ENCODE measurements at places on chromosomes 4 and X.

GRCh38 chr4:168654104-168654847 is 157.4 kb downstream of the PALLD start:
- DNase-seq: no peak

DNA sequence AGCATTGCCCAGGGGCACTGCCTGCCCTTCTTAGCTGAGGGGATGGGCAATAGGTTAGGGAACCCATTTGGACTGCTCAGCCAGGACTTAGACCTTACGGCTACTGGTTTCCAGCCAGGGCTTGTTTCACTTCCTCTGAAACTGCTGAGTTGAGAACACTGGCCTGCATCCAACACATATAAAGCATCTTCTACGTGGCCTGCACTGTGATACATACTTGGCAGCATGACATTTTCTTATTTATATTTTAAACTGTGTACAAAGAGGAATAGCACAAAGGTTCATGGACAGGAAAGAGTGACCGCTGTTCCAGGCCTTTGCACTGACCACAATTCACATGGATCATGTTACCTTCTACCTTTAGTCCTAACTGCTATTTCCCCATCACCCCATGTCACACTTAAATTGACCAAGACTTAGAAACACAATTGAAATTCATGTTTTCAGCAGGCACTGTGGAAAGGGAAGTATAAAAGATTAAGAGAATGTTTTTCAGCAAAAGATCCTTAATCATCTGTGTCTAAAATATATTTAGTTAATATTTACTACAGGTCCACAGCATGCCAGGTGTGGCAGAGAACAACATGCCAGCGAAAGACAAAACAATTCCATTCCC is 43.7 kb downstream of the NLGN4X start:
- DNase-seq: no peak

DNA sequence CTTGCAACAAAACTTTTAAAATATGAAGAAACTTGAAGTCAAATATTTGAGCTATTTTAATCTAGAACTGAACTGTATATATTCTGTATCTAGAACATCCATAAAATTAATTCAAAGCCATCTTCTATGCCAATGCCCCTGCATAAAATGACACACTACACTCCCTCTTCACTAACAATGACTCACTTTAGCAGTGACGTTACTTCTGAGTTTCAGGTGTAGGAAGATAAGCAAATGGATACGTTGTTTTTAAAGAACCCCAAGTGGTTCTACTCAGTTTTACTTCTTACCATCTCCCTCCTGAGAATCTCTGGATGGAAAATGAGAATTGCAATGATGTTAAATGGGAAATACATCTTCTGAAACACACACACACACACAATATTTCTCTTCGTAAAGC is 45.2 kb downstream of the CXXC4 start:
- DNase-seq: no peak

DNA sequence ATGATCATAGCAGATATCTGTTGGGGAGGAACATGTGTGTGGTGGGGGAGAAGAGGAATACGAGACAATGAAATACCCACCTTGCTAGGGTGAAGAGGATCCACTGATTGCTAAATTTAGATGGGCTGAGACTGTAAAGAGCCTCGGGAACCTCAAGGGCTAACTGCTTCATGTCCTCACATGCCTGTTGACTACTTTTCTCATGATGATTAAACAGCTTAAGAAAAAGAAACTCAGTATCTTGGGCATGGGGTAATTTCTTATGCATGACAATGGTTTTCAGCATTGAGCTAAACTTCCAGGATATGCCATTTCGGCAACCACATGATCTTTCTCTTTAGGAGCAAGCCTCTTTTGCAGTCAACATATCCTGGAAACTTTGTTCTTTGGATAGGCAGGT is 3.9 kb upstream of the LNX1 start:
- no peak for DNase-seq

DNA sequence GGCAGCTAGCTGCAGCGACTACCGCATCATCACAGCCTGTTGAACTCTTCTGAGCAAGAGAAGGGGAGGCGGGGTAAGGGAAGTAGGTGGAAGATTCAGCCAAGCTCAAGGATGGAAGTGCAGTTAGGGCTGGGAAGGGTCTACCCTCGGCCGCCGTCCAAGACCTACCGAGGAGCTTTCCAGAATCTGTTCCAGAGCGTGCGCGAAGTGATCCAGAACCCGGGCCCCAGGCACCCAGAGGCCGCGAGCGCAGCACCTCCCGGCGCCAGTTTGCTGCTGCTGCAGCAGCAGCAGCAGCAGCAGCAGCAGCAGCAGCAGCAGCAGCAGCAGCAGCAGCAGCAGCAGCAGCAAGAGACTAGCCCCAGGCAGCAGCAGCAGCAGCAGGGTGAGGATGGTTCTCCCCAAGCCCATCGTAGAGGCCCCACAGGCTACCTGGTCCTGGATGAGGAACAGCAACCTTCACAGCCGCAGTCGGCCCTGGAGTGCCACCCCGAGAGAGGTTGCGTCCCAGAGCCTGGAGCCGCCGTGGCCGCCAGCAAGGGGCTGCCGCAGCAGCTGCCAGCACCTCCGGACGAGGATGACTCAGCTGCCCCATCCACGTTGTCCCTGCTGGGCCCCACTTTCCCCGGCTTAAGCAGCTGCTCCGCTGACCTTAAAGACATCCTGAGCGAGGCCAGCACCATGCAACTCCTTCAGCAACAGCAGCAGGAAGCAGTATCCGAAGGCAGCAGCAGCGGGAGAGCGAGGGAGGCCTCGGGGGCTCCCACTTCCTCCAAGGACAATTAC is 1.4 kb downstream of the AR start:
- DNase-seq: no peak

GRCh38 chr4:52096048-52096447 is 44.9 kb downstream of the SPATA18 start:
- no peak for DNase-seq

GRCh38 chr4:156672492-156673305 is 298.9 kb downstream of the PDGFC start:
- no peak for DNase-seq

GRCh38 chrX:56947699-56948098 is 47.6 kb downstream of the SPIN3 start:
- no peak for DNase-seq

GRCh38 chrX:154599531-154599930 is 14.6 kb downstream of the CTAG1A start:
- DNase-seq: no peak

DNA sequence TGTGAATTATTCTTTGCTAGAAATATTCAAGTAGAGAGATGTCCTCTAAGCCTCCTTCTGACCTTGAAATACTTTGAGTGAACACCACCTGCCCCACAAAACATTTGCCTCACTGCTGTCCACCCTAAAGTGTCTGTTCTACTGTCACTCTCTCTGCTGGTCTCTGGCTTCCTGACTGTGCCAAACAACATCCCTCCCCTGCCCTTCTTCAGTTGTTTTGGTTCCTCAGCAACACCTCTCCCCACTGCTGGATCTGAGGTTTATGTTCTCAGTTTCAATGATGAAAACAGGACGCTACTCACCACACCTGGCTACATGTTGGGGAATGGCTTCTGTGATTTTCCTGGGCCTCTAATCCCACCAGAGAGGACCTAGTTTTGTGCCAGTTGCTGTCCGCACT is 456.9 kb downstream of the BCOR start:
- DNase-seq: no peak

DNA sequence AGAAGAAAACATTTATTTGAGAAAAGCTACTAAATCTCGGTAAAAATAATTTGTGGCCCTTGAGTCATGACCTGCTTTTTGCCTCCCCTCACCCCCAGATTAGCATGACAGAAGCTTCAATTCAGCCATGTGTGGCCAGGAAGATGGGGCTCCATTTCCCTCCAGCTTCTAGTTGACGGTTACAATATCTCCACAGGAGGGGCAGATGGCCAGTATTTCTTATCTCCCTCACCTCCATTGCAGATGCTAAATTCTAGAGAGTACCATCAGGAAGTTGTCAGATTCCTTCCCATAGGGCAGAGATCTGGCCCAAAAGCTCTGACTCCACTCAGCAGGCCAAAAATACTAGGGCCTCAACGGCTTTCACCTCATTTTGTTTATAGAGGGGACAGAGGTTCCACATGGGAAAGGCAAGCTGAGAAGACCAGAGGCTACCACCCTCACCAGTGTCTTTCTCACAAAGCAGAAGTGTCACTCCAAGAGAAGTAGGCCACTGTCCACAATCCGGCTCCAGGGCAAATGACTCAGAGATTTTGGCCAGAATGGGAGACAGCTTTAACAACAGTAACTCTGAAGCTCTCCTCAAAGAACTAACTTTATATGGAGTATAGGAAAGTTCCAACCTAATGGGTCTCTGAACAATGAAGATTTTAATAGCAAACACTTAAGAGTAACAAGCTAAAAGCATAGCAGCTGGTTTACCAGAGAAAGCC is 108.3 kb downstream of the TBC1D19 start:
- no peak for DNase-seq

- no peak for DNase-seq
Measured at GRCh38 chr4:41072021-41072777, 142.1 kb downstream of the APBB2 start.

DNA sequence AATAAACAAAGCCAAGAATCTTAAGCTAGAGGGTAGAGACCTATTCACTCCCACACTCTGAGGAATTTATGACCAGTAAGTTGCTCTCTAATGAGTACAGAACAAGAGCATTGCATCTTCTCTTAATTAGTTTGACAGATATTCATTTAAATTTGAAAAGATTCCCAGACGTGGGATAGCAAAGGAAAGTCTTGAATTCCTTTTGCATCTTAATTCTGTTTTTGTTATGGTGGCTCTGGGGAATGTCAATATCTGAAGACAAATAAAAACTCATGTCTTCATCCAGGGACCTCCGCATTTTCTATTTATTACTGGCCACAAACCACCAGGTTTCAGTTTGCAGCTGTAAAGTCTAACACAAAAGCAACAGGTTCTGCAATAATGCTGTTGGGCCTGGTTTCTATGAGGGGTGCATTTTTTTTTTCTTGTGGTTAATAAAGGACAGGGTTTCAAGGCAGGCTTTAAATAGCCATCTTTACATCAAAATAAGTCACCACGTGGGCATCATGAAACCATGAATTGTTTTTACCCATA is 172.3 kb downstream of the SHROOM3 start:
- no peak for DNase-seq

DNA sequence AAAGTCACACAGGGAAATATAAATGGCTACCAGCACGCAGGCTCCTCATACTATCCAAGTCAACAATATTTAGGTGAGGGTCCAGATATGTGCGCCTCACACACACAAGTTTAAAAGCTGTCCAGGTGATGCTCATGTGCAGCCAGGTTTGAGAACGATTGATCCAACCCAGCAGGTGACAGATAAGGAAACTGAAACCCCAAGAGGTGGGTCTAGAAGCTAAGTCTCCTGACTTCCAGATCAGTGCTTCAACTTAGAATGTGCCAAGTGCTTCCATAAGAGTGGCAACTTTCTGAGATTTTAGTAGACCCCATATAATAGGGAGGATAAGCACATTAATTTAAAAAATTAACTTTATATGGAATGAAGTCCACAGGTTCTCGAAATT is 54.4 kb upstream of the NAP1L5 start:
- DNase-seq: no peak

DNA sequence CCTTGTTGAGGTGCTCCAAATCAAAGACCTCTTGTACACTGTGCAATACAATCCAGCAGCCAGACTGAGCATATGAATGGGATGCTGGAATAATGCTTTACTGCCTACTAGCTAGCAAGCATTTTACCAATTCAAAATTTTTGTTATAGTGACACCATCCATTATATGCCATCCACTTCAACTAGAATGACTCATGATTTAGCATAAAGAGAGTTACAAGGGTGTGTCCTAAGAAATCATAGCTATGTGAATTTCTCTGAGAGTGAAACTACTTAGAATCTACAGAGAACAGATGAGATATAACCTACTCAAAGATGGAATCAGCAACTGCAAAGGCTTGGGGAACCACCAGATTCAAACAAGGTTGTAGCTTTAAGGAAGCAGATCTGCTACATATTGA is 221.9 kb downstream of the LHFPL1 start:
- no peak for DNase-seq

GRCh38 chr4:158139086-158139485 is 33.7 kb downstream of the GASK1B start:
- no peak for DNase-seq

- DNase-seq: no peak
Measured at GRCh38 chrX:97842468-97843199, 958.9 kb downstream of the RPA4 start.

GRCh38 chrX:23896981-23897380 is 10.8 kb downstream of the APOO start:
- DNase-seq: no peak

- no peak for DNase-seq
Measured at GRCh38 chrX:122501652-122502051, 682.4 kb upstream of the GRIA3 start.

GRCh38 chrX:40263014-40263560 is 165.3 kb upstream of the BCOR start:
- no peak for DNase-seq

GRCh38 chr4:85492336-85492735 is 17.4 kb downstream of the ARHGAP24 start:
- no peak for DNase-seq

DNA sequence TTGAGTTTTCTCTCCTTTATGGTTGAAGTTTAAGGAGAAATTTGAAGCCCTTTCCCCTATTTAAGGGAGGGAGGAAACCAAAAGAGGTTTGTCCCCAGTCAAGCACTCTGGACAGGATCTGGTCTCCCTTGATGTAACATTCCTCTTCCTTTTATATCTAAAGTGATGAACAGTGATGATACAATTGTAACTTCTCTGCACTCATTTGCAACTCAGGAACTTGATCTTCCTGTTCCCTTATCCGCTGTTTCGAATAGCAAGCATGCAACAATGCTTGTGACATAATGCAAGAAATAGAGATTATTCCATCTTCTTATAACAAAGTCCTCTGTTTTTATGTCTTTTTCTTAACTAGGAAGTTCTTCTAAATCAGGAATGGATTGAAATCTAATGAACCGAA is 18.3 kb downstream of the ALPK1 start:
- no peak for DNase-seq

DNA sequence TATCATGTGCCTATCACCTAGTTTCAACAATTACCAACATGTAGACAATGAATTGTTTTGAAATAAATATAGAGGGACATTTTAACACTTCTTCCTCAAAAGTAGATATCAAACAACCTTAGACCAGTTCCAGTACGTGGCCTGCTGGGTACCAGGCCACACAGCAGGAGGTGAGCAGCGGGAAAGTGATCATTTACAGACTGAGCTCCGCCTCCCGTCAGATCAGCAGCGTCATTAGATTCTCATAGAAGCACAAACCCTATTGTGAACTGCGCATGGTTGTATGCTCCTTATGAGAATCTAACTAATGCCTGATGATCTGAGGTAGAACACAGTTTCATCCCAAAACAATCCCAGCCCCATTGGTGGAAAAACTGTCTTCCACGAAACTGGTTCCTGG is 6.5 kb downstream of the BBS7 start:
- DNase-seq: no peak

All from CD8-positive, alpha-beta T cell (primary cell).